ENCODE measurements at places on chromosomes 4 and X.
A peak's percentile ranks its signal among the peaks of the same experiment; 100 is the strongest.

DNA sequence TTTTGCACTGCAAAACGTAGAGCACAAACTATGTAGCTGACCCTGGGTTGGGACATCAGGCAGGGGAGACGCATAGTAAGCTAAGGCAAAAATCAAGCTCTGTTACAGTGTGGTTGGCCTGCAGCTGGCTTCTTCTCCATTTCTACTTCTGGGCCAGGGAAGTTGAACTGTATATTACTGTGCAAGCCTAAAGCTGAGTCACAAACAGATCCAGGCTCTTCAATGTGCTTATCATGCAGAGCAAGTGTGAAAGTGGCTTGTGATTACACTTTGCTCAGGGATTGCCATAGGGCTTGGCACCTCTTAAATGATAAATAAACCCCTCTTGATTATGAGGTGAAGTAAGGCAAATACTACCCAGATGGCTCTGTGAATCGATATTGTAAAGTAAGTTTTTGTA, 40.5 kb downstream of the CLDN34 start:
- no peak for DNase-seq

DNA sequence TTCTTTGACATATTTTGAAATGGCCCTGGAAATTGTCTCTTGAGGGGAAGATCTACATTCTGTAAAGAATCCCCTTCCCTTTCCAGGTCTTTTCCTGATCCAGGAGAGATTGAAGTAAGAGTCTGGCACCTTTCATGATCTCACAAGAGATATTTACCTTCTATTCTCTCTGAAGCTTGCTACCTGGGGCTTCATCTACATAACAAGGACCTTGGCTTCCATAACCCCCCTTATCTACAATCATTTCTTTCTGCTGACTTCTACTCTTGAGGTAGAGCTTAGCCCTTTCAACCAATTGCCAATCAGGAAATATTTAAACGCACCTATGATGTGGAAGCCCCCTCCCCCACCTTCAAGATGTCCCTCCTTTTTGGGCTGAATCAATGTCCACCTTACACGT, 383.7 kb upstream of the MAGEB18 start:
- DNase-seq, result no peak

DNA sequence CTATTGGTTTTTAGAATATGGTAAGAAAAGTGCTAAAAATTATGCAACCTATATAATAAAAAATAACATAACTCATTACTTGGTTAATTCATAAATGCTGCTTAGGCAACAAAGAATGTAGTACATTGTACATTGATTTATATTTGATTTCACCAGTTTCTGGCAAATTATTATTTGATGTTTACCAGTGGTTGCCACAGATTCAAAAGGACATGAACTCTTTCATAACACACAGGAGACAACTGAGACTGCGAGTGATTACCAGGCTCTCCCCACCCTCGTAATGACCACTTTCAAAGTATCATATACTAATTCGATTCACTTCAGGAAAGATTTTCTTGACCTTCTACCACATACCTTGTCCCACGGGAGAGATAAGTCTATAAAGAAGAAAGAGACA, 158.5 kb downstream of the NR3C2 start:
- DNase-seq, result no peak

- no peak for DNase-seq
Observed at GRCh38 chr4:83751336-83751949, 215.5 kb downstream of the GPAT3 start.

DNA sequence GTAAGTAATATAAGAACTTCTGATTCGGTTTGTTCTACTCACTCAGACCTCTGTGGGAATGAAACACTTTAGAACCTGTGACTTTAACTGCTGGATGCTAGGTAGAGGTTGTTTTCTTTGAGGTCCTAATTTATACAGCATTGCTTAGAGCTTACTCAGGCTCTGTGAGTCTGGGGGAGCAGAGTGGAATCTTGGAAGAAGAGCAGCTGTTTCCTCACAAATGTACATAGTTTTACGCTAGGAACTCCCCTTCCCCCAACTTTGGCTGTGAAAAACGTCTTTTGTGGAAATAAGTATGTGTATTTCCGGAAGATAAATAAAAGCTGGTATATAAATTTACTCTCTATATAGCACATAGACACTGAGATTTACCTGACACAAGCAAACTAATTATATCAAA, 141.4 kb downstream of the NAA11 start:
- DNase-seq, result no peak

DNA sequence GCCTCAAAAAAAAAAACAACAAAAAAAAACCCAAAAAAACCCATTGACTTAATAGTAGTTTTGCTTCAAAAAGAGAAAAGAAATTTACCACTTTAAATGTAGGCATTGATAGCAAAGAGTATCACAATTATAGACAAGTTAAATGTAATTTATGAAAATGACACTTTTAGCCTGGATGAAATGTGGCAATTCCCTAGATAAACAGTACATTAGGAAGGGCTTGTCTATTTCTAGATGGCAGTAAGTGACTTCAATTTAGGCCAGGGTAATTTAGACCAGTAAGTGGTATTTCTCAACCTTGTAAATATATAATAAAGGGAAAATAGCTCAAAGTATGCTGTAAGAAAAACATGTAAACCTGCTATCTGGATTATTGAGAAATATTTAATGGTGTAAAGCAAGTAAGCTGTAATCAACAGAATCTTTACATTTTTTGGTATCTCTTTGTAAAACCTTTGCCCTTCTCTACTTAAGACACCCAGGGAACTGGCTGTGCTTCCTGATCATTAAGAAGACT, 103.7 kb upstream of the RAPGEF2 start:
- DNase-seq, result no peak

GRCh38 chr4:53990641-53991040, 73.8 kb downstream of the CHIC2 start:
- no peak for DNase-seq

- DNase-seq, result no peak
Observed at GRCh38 chr4:172096786-172097185, 283.6 kb downstream of the GALNTL6 start.

DNA sequence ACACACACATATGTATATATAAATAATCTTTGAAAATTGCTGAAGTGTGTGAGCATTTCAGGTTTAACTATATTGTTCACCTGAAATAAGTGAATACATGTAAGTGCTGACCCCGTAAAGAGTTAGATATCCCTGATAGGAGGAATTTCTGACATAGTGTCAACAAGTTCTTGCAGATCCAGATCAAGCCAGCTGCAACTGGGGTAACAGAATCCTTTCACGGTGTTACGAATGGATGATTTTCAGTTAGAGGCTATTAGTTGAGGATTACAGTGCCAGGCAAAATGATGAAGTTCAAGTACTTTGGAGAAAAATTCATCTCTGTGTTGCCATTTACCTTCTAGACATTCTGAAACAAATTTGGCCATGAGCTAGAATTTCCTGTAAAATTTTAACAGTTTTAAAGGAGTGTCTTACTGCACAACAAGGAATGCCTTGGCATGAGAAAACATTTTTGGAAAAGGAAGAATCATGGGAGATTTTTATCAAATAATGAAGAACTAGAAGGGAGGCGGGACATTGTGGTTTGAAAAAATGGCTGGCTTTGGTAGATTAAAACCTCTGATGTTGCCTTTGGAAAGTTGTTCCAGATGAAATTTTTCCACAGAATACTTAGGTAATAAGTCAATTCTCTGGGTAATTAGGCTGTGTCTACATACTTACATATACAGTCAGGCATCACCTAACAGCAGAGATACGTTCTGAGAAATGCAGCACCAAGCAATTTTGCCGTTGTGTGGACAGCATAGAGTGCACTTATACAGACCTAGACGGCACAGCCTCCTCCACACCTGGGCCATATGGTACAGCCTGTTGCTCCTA, 84.4 kb upstream of the FAT1 start:
- no peak for DNase-seq

DNA sequence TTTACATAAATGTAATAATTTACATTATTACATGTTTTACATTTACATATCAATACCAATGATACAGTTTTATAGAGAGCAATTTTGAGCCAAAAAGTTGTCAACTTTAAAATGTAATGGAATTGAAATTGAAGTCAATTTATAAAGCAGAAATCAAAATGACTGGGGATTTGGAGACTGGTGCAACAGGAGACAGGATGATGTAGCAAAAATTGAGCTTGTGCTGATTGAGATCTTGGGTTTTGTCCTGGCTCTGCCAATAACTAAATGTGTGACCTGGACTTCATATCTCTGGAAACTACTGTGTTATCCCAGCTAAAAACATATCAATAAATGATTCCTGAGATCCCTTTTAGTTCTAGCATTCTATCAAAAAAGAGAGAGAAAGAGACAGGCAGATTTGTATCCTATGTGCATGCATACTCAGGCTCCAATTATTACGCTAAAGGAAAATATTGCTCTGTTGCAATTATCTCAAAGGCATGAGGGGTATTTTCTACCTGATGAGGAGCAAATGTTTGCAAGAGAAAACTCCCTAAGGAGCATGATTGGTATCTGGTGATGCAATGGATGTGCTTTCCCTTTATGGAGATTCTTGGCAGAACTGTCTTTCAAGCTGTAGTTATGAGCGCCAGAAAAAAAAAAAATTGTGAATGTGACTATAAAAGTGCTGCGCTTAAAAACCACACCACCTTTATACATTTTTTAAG, 14.7 kb downstream of the EXOC1L start:
- DNase-seq, result no peak

GRCh38 chr4:74038425-74039314, at the start of gene CXCL3:
Gene CXCL3, minus strand, starts transcription at chr4:74038689. Its CDS starts 78 bp downstream, at chr4:74038611.
- peak; percentile 6 for DNase-seq

DNA sequence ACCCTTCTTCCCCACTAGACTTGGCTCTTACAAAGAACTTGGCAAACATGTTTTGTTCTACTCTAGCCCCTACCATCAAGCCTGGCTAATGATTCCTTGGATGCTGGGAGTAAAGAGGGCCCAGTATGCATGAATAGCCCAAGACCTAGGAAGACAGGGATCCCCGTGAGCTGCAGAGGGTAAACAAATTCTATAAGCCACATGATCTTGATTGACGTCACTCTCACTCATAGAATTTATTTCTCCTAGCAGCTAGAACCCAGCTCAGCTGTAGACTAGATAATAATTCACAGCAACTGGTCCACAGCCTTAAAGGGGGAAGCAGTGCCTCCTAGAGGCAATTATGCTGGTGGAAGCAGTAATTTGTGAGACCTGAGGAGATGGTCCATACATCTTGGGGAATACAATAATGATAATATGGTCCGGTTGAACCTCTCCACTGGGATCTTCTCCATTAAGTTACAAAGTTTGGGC, 16.1 kb upstream of the USO1 start:
- peak; percentile 42 for DNase-seq

DNA sequence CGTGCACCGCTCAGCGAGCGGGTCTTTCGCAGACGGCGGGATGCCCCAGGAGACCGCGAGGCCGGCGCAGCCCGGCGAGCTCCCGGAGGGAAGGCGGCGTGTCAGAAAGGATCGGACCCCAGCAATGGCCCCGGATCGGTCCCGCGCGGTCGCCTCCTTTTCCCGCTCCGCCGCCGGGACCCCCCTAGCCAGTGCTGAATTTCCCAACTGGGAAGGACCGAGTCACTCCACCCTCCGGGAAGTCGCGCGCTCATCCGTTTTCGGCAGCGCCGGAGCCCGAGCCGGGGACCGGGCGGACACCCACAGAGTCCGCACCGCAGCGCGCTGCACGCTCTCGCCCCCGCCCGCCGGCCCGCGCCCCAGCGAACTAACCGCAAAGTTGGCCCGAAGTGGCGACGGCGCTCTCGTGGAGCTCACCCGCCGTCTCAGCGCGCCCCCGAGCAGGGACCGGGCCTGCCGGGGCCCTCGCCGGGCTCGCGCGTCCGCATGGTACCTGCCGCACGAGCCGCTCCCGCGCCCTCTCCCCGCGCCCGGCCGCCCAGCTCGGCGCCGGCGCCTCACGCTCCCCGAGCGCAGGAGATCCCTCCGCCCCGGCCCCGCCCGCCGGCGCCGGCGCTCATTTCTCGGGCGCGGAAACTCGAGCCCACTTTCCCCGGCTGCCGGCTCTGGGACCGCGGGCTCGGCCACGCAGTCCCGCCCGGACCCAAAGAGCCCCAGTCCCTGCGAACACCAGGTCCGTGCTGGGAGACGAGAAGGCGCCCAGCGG, at the start of gene FAT1:
Gene FAT1 (minus strand): TSS at position 565 of the 766 bp plus-strand sequence. CDS start 14,029 bp downstream, outside the sequence.
- no peak for DNase-seq

DNA sequence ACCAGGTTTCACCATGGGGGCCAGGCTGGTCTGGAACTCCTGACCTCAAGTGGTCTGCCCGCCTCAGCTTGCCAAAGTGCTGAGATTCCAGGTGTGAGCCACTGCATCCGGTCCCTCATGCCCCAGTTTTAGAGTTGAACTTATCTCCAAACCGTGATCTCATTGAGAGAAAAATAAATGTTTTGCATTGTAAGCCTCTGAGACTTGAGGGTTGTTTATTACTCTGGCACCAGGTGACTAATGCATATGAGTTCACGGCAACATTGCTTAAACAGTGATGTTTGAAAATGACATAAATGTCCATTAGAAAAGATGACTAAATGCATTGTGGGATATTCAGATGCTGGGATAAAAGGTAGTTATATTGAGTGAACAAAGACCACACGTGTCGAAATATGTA, 22.9 kb upstream of the FAT1 start:
- DNase-seq, result no peak

- no peak for DNase-seq
Observed at GRCh38 chrX:130083656-130084382, 26.5 kb downstream of the ELF4 start.
